ENCODE measurements at places on chromosomes 2 and 18.

GRCh38 chr2:44970846-44971450 is 29.4 kb downstream of the SIX3 start:
- DNase-seq, result no peak

DNA sequence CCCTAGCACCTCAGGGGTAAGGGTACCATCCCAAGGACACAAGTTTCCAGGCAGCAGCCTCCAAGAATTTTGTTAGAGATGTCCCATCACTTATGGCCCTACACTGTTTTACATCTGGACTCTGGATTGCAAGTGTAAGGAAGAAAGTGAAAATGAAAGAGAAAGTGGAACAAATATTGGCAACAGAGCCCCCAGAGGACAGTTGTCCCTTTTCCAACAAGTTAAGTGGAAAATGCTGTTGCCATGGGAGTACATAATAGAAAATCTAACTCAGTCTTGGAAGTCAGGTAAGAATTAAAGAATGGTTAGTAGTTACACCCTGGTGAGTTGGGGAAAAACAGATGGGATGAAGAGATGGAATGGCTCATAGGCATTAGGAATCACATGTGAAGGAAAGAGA is 50.6 kb downstream of the TTC21B start:
- no peak for DNase-seq

DNA sequence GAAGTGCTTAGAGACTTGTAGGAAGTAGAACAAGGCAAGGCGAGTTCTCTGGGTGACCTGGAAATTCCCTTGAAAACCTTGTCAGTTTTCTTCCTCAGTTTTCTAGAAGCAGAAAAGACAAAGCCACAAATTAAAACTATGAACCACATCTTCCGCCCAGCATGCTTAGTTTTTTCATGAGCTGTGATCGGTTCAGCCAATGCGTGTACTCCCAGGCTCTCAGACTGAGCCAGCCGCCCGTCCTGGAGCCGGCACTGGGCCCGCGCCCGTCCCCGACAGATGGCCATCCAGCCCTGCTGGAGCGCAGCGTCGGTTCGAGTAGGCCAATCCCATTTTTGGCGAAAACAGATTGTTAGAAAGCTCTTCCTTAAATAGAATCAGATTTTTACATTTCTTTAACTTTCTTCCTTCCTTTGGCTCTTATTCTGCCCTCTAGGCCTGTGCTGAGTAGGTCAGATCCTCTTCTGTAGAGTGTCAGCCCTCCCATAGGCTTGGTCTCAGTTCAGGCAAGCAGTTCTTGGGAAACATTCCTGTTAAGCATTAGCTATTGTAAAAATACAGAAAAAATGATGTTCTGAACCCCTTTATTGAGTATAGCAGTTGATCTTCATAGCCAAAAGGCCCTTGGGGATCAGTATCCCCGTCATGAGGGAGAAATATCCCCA is 112.5 kb downstream of the NCK2 start:
- DNase-seq, result peak; percentile 55

DNA sequence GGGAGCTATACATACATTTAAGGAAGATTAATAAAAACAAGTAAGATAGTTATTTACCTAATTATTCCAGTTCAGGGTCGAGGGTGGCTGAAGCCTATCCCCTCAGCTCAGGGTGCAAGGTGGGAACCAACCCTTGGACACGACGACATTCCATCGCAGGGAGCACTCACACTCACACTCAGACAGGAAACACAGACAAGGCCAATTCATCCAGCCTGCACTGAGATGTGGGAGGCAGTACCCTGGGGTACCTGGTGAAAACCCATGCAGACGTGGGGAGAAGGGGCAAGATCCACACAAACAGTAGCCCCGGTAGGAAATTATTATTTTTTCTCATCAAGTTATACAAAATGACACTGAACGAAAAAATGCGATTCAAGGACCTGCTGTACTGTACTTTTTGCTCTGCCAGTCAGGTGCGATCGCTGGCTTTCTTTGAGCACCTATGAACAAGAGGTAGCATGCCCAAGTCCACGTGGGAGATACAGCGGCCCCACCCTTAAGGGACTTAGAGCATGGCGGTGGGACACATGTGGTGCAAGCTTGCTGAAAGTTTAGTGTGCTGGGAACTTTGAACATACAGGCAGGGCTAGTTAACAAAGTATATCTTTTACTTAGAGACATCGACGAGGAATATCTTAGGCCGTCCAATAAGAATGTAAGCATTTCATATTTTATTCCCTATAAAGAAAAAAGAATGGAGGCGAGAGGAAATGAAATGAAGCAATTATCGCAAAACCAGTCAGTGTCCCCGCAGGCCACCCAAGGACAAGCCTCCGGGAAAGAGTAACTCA is 624 bp downstream of the METTL8 start:
- peak; percentile 61 for DNase-seq

Data from DMS 273 treated with DMSO at 0.1 percent for 48 hours (cell line).